Osteocyte (in vitro differentiated cells): ENCODE measurements at places on chromosomes 2 and 18. TPM values are rescaled to one million over a fixed set of nuclear protein-coding genes. Genes with fewer than 3 reads are reported as not detected.

- H3K27me3 ChIP-seq, result no peaks in the 10 kb centered on the region
- no peak for DNase-seq
- no peak overlapping the region for H3K27ac ChIP-seq
- H3K36me3 ChIP-seq, result no peaks in the 10 kb centered on the region
- H3K4me1 ChIP-seq, result no peaks in the 10 kb centered on the region
Observed at GRCh38 chr2:5409898-5410381, 282.2 kb upstream of the SOX11 start.

DNA sequence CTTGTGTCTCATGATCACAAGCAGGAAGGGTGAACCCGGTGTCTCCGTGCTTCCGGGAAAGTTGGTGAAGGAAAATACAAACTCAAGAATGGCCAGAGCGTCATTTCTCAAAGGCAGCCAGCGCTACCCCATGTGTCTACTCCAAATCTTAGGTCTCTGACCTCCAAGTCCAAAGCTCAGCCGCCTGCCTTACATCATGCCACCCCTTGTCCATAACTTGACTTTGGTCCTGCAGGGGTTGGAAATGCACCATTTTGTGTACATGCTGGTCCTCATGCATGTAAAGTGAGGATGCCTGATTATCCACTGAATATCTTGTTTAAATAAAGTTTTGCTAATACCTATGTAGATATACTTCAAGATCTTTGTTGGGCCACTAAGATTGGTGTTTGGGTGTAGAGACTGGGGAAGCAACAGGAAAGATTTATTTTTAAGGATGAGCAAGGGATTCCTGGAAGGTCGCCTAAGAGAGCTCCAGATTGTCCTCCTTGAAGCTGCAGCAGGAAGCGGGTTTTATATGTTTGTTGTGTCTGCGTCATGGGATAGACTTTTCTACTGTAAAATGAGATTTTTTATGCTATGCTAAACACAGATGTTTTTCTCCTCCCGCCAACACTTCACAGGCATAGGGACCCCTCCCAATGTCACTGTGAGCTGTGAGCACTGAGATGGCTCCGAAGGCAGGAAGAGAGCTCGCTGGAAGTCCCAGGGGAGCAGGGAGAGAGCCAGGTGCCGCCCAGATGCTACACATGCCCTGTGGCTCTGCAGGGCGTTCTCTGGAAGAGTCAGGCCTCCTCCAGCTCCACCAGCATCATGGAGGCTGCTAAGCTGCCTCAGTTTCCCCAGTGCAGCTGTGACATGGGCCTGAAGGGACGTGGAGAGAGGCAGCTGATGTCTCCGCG lies 176.2 kb upstream of the HDAC4 start:
- DNase-seq, result no peak
- no peaks in the 10 kb centered on the region for H3K4me1 ChIP-seq
- H3K27me3 ChIP-seq, result no peaks in the 10 kb centered on the region
- no peak overlapping the region for H3K27ac ChIP-seq

GRCh38 chr2:55952415-55952814 lies 28.8 kb upstream of the EFEMP1 start:
- no peak overlapping the region for H3K4me3 ChIP-seq
- no peaks in the 10 kb centered on the region for H3K36me3 ChIP-seq
- H3K27ac ChIP-seq, result no peak overlapping the region
- no peaks in the 10 kb centered on the region for H3K4me1 ChIP-seq
- H3K27me3 ChIP-seq, result peaks cover 36% of the 10 kb centered on the region
- no peak for DNase-seq

GRCh38 chr2:6181525-6181924 lies 489.3 kb downstream of the SOX11 start:
- peak overlapping the region; percentile 1 for H3K4me3 ChIP-seq
- H3K27ac ChIP-seq, result peak overlapping the region; percentile 23
- H3K36me3 ChIP-seq, result peaks cover 2% of the 10 kb centered on the region
- peaks cover 6% of the 10 kb centered on the region for H3K27me3 ChIP-seq
- H3K4me1 ChIP-seq, result peaks cover 31% of the 10 kb centered on the region

DNA sequence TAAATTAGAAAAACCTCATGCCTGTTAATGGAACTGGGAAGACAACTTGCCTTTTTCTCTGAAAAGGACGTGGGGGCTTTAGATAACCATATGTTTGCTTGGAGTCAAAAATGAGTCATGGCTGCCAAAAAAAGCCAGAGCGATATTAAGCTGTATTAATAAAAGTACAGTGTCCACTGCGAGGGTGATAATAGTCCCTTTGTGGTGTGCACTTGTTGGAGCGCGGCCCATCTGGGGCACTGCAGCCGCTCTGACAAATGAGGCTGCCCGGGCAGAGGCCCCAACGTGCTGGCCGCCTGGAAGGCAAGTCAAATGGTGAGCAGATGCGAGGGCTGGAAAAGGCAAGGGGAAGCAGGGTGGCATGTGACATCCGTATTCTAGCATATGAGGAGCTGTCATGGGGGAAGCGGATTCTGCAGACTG lies 103.3 kb upstream of the NCK2 start:
- H3K4me1 ChIP-seq, result peaks cover 3% of the 10 kb centered on the region
- no peaks in the 10 kb centered on the region for H3K36me3 ChIP-seq
- no peak for DNase-seq
- no peak overlapping the region for H3K27ac ChIP-seq
- peaks cover 54% of the 10 kb centered on the region for H3K27me3 ChIP-seq

The ACOXL gene
- total RNA-seq, result not detected in 2 replicates

GRCh38 chr2:195891081-195891480 lies 177.6 kb downstream of the DNAH7 start:
- H3K4me1 ChIP-seq, result no peaks in the 10 kb centered on the region
- peaks cover 29% of the 10 kb centered on the region for H3K27me3 ChIP-seq
- H3K4me3 ChIP-seq, result no peak overlapping the region

- no peaks in the 10 kb centered on the region for H3K36me3 ChIP-seq
- no peaks in the 10 kb centered on the region for H3K27me3 ChIP-seq
- peaks cover 7% of the 10 kb centered on the region for H3K4me1 ChIP-seq
- no peak overlapping the region for H3K4me3 ChIP-seq
- no peak overlapping the region for H3K27ac ChIP-seq
Observed at GRCh38 chr18:33560686-33561370, 17.2 kb upstream of the ASXL3 start.

The SRD5A2 gene
- not detected in 2 replicates for total RNA-seq

The FEV gene
- total RNA-seq, result not detected in 2 replicates

DNA sequence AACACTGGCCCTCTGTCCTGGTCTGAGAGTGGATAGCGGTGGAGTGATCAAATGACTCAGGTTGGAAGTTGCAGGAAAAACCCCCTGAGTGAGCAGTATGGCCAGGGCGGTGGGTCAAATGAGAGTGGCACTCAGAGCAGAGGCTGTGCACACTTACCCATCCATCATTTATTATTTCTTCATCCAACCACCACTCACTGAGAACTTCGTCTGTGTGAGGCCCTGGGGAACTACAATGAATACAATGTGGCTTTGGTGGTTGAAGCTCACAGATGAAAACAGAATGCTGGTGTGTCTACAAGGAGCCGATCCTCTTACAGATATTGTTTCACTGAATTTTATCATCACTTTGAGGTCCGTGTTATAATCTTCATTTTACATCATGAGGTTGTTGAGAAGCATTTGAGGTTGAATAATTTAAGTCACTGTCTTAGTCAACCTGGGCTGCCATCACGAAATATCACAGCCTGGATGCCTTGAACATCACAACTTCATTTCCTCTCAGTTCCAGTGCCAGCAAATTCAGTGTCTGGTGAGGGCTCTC lies 73.4 kb upstream of the ID2 start:
- no peaks in the 10 kb centered on the region for H3K36me3 ChIP-seq
- peaks cover 7% of the 10 kb centered on the region for H3K27me3 ChIP-seq
- H3K4me1 ChIP-seq, result peaks cover 3% of the 10 kb centered on the region
- H3K4me3 ChIP-seq, result no peak overlapping the region
- H3K27ac ChIP-seq, result no peak overlapping the region

GRCh38 chr18:4842751-4843150 lies 354.3 kb downstream of the AKAIN1 start:
- H3K4me1 ChIP-seq, result no peaks in the 10 kb centered on the region
- H3K36me3 ChIP-seq, result no peaks in the 10 kb centered on the region
- DNase-seq, result no peak

DNA sequence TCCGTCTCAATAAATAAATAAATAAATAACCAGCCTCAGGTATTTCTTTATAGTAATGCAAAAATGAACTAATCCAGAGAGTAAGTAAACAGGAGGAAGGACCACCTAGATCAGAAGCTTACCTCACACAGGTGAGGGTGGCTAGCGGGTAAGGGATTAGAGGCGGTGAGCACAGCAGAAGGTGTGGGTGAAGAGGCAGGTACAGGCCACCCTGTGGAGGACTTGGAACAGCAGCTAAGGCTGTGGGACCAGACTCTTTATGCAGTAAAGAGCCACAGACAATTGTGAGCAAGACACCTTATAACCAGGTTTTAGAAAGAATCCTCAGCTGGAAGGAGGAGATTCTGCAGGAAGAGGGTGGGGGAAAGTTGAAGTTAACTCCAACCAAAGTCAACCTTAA lies 34.2 kb upstream of the TTR start:
- no peak overlapping the region for H3K4me3 ChIP-seq
- no peaks in the 10 kb centered on the region for H3K36me3 ChIP-seq
- no peak for DNase-seq
- no peaks in the 10 kb centered on the region for H3K27me3 ChIP-seq
- H3K27ac ChIP-seq, result no peak overlapping the region
- H3K4me1 ChIP-seq, result peaks cover 22% of the 10 kb centered on the region

The SLC14A1 gene
- 0.24 TPM in 1 of 2 replicates, not detected in the other for total RNA-seq

GRCh38 chr2:236582968-236583367 lies 13.3 kb downstream of the ACKR3 start:
- peaks cover 28% of the 10 kb centered on the region for H3K36me3 ChIP-seq
- no peaks in the 10 kb centered on the region for H3K27me3 ChIP-seq
- H3K4me3 ChIP-seq, result no peak overlapping the region
- no peak for DNase-seq
- no peak overlapping the region for H3K27ac ChIP-seq

- no peaks in the 10 kb centered on the region for H3K27me3 ChIP-seq
- peaks cover 28% of the 10 kb centered on the region for H3K36me3 ChIP-seq
- H3K27ac ChIP-seq, result no peak overlapping the region
- DNase-seq, result peak; percentile 48
- no peak overlapping the region for H3K4me3 ChIP-seq
Observed at GRCh38 chr18:46130061-46130460, 25.9 kb downstream of the HAUS1 start.

The AGXT gene
- not detected in 2 replicates for total RNA-seq

The SP5 gene
- total RNA-seq, result not detected in 2 replicates

GRCh38 chr2:206616151-206616550 lies 26.1 kb upstream of the FAM237A start:
- H3K4me3 ChIP-seq, result no peak overlapping the region
- H3K4me1 ChIP-seq, result peaks cover 15% of the 10 kb centered on the region
- H3K27me3 ChIP-seq, result no peaks in the 10 kb centered on the region
- no peak overlapping the region for H3K27ac ChIP-seq
- DNase-seq, result no peak

GRCh38 chr2:68936889-68937288 lies 15.8 kb downstream of the GKN2 start:
- peaks cover 7% of the 10 kb centered on the region for H3K36me3 ChIP-seq
- peaks cover 27% of the 10 kb centered on the region for H3K4me1 ChIP-seq
- H3K27ac ChIP-seq, result no peak overlapping the region
- H3K27me3 ChIP-seq, result no peaks in the 10 kb centered on the region
- no peak for DNase-seq
- no peak overlapping the region for H3K4me3 ChIP-seq

The ZAP70 gene
- 0.44 and 1.1 TPM in 2 replicates for total RNA-seq
